ENCODE measurements at places on chromosomes 7 and 10.

DNA sequence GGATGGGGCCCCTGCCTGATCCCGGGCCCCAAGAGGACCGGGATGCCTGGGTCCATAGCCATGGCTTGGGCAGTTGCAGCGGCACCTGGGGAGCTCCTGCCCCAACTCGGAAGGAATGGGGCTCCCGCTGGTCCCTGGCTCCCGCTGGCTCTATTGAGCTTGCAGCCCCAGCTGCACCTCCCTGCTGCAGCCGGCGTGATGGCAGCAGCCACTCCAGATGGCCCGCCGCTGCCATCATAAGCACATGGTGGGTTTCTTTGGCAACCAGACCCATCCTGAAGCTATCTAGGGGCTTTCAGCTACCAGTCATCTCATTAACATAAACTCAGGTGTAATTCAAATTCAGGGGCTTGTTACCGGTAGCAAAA lies 11.1 kb upstream of the DNMBP start:
- DNase-seq = no peak

GRCh38 chr10:60739558-60739957 lies 38.7 kb upstream of the CDK1 start:
- DNase-seq = peak; percentile 60

DNA sequence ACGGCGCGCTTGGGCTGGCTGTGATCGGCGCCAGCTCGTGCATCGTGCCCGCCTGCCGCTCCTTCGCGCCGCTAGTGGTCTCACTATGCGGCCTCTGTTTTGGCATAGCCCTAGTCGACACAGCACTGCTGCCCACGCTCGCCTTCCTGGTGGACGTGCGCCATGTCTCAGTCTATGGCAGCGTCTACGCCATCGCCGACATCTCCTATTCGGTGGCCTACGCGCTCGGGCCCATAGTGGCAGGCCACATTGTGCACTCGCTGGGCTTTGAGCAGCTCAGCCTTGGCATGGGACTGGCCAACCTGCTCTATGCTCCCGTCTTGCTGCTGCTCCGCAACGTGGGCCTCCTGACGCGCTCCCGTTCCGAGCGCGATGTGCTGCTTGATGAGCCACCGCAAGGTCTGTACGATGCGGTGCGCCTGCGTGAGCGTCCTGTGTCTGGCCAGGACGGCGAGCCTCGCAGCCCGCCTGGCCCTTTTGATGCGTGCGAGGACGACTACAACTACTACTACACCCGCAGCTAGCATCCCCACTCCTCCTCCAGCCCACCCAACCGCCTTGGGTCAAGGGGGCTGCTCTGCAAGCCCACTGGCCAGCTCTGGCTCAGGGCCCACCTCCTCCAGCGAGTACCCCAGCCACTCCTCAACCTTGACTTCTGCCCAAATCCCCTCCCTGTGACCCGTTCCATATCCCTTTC lies 1.9 kb downstream of the SLC18A3 start:
- DNase-seq = no peak

GRCh38 chr10:29648114-29648982 lies 13.6 kb upstream of the SVIL start:
- peak; percentile 49 for DNase-seq

DNA sequence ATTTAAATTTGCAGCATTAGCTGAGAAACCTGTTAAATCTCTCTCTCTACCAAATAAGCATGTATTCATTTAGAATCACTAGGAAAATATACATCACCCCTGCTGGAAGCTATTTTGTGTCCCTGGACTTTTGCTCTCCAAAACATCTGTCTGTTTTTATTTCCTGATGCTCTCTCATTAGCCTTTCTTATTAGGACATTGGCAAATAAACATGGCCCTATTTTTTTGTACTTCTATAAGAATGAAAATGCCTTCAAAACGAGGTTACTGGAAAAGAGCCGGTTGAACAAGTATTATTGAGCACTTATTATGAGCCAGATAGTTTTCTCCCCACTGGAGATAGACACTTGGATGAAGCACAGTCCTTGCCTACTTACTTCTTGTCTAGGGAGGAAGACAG lies 206.9 kb downstream of the GALNT17 start:
- no peak for DNase-seq

GRCh38 chr10:93032105-93032808 lies 28.3 kb upstream of the CYP26C1 start:
- no peak for DNase-seq

- DNase-seq = no peak
These were observed 191.9 kb downstream of the ABCA13 start for GRCh38 chr7:48363174-48363573.

All from astrocyte (in vitro differentiated cells and primary cell).